Calu3 (cell line): ENCODE measurements at places on chromosomes 3 and 15.

DNA sequence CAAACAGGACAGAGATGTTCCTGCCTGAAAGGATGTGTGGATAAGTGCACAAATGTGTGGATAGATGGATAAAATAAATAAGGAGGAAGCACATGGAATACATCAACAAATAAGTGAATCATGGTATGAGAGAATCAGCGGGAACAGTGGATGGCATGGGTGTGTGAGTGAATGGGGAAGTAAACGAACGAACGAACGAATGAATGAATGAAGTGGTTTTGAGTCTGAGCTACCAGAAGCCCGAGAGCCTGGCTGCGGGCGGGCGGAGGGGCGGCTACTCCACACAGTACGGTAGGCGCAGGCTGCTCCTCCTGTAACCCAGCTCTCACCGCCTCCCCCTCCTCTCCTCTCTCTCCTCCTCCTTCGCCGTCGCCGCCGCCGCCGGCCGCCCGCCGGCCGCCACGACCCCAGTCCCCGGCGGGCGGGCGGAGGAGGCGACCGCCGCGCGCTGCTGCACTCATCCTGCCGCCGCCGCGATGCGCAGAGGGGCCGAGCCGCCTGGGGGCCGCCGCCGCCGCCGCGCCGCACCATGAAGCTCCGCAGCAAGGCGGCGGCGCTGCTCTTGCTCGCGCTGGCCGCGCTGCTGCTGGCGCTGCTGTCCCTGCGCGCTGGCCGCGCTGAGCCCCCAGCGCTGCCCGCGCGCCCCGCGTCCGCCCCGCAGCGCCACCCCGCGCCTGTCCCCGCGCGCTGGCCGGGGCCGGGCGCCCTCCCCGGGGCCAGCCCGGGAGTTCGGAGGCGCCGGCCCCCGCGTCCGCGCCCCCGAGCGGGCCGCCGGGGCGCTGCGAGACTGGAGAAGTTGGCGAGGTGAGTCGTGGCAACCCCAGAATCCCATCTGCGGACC lies at the start of gene GXYLT2:
GXYLT2 (plus strand) TSS at position 342 of the 841 bp plus-strand sequence; CDS start at position 530, 188 bp downstream.
- DNase-seq = peak; percentile 38

DNA sequence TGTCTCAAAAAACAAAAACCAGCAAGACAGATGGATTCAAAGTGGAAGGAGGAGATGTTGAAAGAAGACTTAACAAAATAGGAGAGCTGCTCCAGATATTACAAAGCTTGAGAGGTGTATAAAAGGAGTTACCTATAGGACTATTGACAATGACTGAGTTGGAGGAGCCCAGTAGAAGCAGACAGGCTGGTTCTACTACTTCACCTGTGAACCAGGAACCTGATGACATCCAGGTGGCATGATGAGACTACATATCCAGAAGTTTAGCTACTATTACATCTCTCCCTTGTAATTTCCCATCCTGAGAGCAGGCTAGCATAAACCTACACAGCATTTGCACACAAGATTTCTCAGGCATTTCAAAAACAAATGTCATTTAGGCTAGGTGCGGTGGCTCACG lies 49.3 kb downstream of the CPEB1 start:
- no peak for DNase-seq

DNA sequence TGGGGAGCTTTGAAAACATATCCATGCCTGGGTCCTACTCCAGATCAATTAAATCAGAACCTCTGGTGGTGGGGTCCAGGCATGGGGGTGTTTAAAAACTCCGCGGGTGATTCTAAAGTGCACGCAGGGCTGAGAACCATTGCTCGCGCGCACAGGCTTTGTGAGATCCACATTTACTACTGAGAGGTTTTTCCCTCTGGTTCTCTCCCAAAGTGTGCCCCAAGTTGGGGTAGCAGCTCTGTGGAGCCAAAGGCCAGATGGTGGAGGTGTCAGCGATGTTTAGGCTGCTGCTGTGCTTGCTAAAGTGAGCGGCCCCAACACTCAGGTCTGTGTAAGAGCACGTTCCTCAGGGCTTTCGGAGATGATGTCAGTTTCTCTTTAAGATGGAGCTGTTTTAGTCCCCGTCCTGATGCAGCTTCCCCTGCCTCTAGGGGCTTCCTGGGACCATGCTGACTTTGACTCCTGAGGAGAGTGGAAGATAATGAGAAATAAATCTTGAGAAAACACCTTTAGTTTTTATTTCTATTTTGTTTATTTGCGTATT lies 13.4 kb upstream of the MAGEF1 start:
- no peak for DNase-seq

- no peak for DNase-seq
These were observed 286.7 kb downstream of the SHOX2 start for GRCh38 chr3:157819270-157820156.

DNA sequence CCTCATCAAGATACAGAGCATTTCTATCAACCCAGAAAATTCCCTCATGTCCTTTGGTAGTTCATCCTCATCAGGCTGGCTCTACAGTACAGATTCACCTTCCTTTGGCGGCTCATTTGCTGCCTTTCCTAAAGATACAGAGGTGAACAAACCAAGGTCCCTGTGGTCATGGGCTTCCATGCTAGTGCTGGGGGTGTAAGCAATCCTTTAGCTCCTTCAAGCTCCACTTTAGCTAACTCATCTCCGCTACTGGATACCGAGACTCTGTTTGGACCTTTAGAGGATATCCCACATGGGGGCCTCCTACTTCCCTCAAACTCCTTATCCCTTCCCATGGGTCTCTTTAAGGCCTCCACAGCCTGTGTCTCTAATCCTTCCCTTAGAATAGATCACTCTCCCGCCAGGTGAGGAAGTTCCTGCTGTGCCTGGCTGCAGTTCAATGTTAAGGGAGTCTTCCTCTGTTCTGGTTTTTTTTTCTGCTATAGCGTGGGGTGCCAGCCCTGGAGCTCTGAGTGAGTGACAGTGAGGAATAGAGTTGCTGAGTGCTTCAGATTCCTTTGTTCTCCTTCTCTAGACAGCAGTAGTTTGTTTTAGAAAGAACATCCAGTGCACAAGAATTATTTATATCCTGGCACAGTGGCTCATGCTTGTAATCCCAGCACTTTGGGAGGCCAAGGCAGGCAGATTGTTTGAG lies 30.7 kb downstream of the CLEC3B start:
- DNase-seq = no peak

DNA sequence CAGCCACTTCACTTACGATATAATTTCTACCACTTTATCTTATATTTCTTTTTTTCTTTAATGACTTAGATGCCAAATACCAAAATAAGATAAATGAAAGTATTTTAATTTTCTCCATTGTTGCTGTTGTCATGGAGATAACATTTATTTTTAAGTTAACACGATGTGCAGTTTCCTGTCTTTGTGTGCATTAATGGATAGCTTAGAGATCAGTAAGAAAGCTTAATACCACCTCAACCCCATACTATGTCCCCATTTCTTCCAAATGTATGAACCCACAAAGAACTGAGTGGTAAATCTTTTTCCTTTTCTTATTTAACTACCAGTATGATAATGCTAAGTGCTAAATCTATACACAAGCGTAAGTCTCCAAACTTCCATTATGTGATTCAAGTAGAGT lies 17.1 kb downstream of the PCNP start:
- DNase-seq = no peak

DNA sequence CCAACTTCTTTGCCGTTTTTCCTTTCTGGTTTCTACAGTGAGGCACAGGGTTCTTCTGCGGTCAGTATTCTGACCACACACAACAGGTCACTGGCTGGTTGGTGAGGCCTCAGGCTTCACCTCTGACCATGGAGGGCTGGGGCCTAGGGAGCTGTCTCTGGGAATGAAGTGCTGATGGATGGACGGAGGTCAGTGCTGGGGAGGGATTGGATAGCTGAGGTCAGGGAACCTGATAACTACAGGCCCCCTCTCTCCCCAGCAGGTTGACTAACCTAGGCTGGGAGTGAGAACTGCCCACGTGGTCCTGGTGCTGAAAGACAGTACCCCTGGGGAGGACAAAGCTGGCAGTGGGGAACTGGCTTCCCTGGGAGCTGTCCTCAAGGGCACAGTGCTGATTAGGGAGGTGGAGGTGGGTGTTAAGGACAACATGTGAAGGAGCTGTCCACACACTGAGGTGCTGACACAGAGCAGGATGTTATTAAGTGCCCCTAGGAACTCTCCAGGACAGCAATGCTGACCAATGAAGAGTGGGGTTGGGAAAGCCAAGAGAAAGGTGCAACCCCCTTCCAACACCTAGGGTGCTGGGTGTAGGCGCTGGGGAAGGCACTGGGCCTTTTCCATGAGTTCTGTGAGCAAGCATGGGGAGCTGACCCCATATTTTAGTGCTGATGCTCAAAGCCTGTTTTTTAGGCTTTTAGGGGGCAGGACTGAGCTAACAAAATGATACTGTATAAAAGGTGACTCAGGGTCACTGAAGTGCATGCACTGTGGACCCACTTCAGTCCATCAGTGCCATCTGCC lies 45.2 kb downstream of the ATP2B2 start:
- peak; percentile 63 for DNase-seq

DNA sequence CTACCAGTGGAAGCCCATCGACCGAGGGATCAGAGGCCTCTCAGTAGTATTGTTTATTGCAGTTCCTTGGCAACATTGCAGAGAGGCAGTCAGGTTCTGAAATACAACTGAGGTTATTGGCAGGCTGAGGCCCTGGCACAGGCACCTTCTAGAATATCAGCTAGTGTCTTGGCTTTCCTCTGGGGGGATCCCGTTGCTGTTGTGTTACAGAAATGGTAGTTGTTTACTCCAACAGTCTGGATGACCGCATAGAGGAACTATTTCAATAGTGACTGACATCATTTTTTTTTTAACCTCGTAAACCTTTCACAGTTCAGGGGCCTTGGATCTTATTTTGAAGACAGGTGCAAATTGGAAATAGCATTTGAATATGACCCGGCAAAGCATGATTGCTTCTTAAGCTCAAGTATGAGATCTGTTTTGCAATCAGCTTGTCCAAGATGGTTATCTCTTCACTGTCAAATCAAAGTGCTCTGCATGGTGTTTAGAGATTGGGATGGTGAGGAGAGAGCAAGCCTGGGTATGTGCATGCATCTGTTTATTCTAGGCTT lies 63.9 kb downstream of the PGPEP1L start:
- DNase-seq = no peak

- no peak for DNase-seq
These were observed 181.3 kb upstream of the EOMES start for GRCh38 chr3:27903446-27903845.

DNA sequence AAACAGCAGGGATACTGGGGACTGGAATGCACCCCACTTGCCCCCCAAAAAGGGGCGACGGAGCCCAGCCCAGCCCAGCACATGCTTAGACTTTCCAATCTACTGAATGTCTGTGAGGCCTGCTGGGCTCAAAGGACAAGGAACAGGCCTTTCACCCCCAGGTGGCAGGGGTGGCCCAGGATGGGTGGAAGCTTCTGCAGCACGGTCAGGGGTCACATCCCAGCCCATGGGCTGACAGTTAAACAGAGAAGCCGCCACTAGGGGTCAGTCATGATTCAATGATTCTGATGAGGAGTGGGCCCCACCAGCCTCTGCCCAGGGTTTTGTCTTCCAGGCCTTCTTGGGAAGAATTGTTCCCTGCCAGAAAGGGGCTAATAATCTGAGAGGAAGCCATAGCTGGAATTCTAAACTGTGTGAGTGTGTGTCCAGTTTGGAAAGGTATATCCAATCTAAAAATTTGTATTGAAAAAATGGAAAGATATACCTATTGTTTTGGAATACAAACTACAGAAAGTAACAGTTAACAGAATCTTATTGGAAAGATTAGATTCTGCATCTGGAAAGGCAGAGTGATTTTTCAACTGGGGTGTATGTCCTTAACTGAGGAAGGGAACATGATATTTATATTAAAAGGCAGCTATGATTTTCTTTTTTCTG lies 2.2 kb downstream of the CHRNB4 start:
- peak; percentile 81 for DNase-seq

DNA sequence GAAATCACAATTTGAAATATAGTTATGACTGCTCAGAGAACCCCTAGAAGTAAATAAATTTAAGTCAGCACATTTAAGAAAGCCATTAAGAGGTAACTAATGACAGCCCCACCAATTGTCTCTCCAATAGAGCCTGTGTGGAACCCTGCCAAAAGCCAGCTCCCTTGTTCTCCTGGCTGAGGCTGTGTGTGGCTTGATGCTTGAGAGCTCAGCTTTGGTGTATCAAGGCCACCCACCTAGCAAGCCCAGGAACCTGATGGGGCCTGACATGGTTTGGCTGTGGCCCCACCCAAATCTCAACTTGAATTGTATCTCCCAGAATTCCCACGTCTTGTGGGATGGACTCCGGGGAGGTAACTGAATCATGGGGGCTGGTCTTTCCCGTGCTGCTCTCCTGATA lies 106.9 kb downstream of the LRRN1 start:
- no peak for DNase-seq

DNA sequence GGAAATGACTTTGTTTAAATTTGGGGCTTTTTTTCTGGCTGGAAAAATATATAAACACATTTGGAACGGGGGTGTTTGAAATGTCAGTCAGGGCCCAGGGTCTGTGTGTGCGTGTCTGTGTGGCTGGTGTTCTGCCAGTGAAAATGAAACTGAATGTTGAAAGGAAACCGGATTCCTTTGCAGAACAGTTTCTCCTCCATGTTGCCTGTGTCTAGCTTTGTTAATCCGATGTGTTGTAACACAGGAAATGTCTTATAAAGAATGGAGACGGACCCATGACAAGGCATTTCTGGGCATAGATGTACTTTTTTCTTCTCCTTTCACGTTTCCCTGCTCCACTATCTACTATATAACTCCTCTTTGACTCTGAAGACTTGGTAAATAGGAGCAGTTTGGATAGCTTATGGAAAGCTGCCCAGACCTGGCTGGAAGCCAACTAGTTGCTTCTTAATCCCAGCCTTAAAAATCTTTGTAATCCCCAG lies 2.8 kb downstream of the SQOR start:
- DNase-seq = no peak

GRCh38 chr3:157226173-157226847 lies 66.4 kb upstream of the CCNL1 start:
- DNase-seq = no peak

DNA sequence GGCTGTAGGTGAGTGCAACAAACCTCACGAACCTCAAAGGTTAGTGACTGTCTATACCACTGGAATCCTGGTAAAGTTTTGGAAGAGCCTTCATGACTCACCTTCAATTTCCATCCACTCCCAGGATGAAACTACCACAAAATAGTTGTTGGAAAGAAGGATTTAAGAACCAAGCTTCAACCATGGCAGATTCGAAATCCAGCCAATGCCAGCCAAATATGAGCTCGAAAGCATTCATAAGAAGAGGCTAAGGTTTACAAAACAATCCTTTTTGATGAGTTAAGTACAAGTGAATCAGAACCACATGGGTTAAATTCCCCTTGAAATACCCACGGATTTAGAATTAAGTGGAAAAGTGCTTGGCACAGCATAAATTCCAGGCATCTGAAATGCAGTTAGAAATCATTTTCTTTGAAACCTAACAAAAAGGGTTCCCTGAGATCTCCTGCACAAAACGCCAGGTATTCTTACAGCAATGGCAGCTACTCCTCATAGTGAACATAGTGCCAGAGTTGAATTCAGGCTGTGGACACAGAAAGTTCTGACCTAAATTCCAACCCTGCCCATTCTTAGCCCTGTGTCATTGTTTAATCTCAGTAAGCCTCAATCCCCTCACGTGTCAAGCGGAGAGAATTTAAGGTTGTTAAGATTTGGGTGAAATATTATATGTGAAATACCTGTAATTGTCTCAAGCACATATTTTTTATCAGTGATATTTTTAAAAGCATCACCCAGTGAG lies 89.2 kb downstream of the FBN1 start:
- no peak for DNase-seq
